ENCODE measurements at places on chromosomes 12 and 14.

- no peak for DNase-seq
These were observed 435.8 kb downstream of the RPL10L start for GRCh38 chr14:46215801-46216200.

- DNase-seq = no peak
These were observed 39.9 kb upstream of the PLBD1 start for GRCh38 chr12:14607568-14607967.

DNA sequence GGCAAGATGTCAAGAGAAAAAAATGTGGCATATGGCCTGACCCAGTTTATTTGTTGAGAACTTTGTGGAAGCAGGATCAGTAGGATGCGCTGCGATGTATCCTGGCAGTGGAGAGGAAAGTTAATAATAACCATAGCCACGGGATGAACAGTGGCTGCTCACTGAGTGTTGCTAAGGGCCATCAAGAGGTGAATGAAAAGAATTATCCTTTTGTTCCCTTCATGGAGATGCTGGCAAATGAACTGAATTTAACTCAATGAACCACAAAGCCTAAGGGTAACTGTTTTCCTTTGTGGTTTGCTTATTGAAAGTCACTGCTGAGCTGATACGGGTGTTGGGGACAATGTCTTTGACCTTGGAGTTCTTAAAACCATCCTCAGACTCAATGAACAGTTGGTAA, 476.5 kb downstream of the APAF1 start:
- peak; percentile 25 for DNase-seq

GRCh38 chr14:26255213-26255612, 342.6 kb downstream of the NOVA1 start:
- no peak for DNase-seq

- DNase-seq = no peak
These were observed 91.0 kb upstream of the MED13L start for GRCh38 chr12:116368196-116369194.

DNA sequence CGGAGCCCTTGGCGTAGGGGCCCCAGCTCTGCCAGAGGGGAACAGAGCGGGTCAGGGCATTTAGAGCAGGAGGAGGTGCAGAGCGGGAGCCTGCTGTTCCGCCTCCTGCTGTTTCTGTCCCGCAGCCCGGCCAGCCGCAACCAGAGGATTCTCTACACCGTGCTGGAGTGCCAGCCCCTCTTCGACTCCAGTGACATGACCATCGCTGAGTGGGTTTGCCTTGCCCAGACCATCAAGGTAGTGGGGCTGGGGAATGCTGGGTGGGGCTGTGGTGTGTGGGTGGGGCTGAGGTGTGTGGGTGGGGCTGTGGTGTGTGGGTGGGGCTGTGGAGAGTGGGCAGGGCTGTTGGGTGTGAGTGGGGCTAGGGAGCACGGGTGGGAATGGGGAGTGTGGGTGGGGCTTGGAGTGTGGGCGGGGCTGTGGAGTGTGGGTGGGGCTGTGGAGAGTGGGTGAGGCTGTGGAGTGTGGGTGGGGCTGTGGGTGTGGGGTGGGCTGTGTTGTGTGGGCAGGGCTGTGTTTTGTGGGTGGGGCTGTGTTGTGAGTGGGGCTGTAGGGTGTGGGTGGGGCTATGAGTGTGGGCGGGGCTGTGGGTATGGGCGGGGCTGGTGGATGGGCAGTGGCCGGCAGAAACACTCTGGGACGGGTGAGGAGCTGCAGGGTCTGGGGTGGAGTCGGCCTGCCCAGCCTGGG, 8.0 kb downstream of the ASPG start:
- DNase-seq = no peak

DNA sequence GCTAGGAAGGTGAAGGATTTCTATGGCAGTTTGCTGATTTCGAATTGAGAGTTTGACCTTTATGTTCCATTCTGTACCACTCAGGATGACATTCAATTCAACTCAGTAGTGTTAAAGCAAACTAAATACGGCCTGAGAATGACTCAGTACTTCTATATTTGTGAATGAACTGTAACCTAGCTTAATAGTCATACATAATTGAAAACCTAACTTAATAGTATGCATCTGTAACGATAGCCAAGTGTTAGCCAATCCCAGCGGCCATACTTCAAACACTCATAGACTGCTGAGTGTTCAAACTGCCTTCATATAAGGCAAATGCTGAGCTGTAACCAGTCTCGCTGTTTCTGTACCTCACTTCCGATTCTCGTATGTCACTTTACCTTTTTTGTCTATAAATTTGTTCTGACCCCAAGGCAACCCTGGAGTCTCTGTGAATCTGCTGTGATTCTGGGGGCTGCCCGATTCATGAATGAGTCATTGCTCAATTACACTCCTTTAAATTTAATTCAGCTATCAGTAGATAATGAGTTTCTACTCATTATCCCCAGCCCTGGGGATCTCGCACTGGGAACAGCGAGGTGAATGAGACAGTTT, 98.5 kb upstream of the SLC24A4 start:
- DNase-seq = no peak

DNA sequence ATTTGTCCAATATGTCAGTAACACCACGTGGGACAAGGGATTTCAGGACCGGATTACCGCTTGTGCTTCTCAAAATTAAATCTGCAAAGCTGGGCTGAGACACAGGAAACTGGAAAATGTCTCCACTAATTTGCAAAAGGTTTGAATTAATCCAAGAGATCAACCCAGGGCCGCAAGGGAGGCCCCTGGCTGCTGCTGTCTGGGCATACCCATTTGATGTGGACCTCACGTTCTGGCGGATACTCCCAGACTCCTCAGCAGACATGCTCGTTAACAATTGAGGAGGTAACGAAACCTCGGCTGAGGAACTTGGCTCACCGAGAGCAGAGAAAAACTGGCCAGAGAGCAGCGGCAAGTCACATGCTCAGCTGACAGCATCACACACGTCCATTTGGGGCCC, 180.6 kb downstream of the SLC15A4 start:
- DNase-seq = no peak

DNA sequence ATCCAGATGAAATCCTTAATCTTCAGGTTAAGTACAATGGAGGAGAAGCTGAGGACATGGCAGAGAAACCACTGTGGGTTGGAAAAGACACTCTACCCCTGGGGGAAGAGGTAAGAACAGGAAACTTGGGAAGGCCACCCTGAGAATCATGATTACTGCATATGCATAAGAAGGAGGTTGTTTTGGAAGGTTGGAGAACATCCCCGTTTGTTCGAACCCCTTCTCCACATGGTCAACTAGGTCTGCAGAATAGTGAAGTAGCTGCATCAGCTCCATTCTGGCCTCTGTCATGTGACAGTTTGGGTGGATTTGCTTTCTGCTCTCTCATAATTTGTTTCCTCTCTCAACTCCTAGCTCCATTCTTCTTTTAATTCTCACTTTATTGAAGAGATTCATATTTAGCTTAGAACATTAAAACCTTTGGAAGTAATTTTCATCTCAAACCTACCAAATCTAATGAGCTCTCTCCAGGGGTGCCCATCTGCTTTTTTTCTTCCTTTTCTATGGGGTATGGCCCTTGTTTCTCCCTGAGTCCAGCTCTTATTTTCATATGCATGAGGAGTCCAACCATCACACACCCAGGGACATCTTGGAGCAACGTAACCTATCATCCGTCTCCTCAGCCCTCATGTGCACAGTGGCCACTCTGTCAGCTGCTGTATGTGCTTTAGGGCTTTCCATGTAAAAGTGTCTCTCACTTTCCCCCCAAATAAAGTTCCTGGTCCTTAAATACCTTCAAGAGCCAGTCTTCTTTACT, 820.3 kb downstream of the TMEM121 start:
- DNase-seq = no peak

DNA sequence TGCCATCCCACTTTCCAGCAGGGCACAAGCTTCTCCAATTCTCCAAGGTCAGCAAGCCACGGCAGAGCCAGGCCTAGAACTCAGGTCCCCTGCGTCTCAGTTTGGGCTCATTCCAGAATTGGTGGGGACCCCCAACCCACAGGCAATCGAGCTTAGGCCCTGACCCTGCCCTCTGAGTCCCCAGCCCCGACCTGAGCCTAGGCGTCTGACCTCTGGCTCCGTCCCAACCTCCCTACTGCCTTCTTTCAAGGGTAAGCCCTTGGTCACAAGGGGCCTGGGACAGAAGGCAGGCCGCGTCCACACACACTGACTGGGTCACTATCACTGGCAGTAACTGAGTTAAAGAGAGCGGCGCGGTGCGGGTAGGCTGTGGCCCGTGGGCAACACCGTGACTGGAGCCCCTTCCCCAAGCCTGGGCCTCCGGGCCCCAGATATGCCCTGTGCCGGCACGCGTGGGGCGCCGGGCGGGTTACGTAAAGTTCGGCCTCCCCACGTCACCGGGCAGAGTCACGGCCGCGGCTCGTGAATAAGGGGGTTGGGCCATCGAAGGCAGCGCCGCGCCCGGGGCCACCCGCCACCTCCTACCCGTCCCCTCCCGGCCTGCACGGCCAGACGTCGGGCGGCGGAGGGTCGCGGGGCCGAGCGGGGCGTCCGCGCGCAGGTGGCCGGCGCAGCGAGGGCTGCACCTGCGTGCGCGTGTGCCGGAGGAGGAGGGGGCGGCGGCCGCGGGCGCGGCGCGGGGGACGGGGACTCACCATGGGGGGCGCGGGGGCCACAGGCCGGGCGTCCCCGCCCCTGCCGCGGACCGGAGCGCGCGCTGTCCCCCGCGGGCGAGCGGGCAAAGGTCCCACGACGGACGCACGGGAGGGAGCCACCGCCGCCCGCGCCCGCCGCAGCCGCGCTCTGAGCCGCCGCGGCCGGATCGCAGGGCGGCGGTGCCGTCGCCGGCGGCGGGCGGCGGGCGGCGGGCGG, 516 bp downstream of the ANKRD9 start:
- no peak for DNase-seq

GRCh38 chr14:93686268-93686667, 102.0 kb downstream of the PRIMA1 start:
- DNase-seq = no peak

- no peak for DNase-seq
These were observed 490 bp downstream of the SOS2 start for GRCh38 chr14:50230701-50231474.

GRCh38 chr14:104436047-104436591, 143.4 kb upstream of the C14orf180 start:
- no peak for DNase-seq

- no peak for DNase-seq
These were observed 119.9 kb downstream of the PHETA1 start for GRCh38 chr12:111249018-111249370.

DNA sequence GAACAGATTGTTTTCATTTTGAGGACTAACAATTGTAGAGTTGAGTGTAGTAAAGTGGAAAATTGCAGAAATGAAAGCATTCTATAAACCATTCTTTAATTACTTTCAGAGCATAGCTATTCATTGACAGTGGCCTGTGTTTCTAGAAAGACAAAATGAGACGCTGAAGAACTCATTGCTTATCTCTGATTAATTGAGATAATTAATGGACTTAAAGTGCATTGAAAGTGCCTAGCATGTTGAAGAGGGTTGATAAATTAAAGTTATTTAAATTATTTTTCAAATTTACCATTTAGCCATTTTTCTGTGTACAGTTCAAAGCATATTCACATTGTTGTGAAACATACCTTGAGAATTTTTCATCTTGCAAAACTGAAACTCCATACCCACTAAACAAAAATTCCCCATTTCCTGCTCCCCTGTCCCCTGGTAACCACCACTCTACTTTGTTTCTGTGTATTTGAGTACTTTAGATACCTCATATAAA, 57.4 kb downstream of the DAAM1 start:
- no peak for DNase-seq

DNA sequence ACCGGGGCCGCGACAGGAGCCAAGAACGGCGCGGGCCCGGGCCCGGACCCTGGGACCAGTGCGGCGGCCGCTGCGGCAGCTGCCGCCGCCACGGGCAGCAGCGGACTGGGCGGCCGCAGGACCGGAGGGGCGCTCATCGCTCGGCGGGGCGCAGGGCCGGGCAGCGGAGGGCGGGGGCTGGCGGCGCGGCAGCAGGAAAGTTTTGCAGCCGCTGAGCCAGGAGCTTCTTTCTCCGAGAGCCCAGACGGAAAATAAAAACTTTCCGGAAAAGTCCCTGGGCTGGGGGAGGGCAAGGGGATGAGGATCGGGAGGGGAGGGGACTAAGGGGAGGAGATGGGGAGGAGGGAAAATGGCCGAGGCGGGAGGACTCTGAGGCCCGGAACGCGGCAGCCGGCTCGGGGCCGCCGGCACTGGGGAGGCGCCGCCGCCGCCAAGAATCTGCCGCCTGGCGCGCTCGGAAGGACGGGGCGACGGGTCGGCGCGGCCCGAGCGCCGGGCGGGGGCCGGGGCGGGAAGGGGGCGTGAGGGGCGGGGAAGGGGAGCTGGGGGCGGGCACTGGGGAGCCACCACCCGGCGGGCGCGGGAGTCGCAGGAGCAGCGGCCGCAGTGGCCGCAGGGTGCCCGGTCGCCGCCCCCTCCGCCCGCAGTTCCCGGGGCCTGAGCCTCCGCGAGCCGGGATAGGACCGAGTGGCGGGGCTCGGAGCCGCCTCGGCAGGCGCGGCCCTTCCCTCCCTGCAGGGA, at the start of gene PRKD1:
TSS of gene PRKD1 (minus strand) at position 472 of the 741 bp plus-strand sequence.
- DNase-seq = peak; percentile 24

DNA sequence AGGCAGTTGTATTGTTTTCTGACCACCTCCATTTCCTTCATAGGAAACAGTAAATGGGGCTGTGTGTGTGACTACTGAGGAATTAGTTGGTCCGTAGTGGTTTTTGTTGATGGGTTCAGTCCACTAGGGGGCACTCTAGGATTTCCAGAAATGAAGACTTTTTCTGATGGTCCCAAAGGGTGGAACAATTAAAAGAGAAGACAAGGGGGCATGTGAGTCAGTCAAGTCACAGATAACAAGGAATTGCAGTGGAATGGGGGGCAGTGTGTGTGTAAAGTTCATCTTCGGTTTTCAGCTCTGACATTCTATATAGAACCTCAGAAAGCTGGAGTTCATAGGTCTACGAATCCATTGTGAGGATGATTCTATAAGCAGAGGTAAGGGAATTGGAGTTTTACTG, 186.6 kb upstream of the OR4E1 start:
- DNase-seq = no peak

GRCh38 chr12:111705672-111706071, 19.8 kb downstream of the ACAD10 start:
- no peak for DNase-seq

DNA sequence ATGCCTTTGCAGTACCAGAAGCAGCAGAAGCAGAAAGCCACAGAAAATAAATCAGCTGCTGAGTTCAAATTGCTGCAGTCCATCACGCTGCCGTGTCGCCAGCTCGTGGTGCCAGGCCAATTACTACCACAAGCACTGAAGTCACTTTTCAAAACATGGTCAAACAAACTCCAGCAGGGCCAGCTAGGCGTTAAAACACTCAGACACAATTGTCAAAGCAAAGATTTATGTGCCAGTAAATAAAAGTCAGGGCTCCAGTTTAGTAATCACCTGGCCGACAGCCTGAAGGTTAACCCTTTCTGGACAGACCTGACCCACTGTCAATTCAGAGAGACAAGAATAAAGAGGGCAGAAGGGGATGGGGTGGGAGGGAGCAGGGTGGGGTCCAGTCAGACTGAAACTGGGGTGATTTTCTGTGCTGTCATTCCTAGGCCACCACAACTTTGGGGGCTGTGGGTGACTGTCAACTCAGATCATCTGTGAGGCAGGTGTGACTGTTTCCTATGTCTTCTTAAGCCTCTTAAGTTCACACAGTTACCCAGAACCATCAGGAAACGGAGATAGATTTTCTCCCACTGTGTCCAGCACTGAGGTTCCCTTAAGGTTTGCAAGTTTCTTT, 109.8 kb upstream of the FUT8 start:
- DNase-seq = no peak
